ENCODE measurements at places on chromosomes 5 and 9.

GRCh38 chr9:113800276-113800675 lies 75.8 kb upstream of the ZNF618 start:
- no peak for DNase-seq

DNA sequence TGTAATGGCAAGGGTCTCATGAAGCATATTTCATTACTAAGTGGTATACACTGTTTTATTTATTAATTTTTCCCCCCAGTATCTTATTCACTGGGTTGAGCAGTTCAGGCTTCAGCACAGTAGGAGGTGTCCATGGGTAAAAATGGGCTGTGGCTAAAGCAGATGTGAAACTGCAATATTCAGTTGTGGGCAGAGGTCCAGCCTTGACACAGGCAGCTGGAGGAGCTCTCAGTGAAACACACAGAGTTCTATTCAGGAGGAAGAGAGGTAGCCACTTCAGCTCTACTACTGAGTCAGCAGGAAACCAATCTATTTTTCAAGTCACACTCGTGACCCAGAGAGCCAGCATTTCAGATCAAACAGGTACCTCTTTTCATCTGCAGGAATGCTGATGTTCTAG lies 418.3 kb downstream of the CDH10 start:
- no peak for DNase-seq

DNA sequence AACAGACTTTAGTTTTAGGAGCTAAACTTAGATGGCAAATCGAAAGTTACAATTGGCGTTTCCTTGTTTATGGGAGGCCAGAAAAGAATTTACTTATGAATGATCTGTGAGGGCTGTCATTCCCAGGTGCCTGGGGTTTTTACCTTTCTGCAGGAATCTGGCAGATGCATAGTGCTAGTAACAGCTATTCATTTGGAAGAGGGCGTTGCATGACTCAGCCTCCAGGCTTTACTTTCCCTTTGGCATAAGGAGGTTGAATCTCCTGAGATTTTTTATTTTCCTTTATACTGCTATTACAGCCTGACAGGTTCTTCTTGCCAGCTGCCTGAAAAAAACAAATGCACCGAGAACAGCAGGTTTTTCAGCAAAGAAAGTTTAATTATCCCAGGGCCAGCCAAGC lies 30.0 kb downstream of the CARD6 start:
- no peak for DNase-seq

GRCh38 chr5:147101659-147102369 lies 133.0 kb upstream of the STK32A start:
- DNase-seq: no peak

DNA sequence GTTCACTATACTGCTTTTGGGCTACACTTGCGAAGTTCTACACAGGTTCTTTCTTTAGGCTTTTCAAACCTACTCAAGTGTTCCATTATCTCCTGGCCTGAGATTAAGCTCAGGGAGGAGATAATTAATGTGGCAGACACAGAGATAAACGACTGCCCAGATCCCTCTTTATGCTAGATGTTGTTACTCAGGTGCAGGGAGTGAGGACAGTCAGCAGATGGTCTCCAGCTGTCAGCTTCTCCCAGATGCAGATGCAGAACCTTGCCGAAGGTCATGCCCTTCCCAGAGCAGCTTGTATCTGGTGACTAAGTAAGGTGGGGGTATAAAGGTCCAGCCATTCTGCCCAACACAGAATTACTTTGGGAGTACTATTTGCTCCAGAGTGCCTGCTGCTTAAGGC lies 166.2 kb downstream of the ZNF462 start:
- DNase-seq: no peak

GRCh38 chr5:175728885-175729828 lies 71.3 kb downstream of the HRH2 start:
- DNase-seq: no peak

GRCh38 chr5:158623971-158624370 lies 475.7 kb downstream of the EBF1 start:
- no peak for DNase-seq

DNA sequence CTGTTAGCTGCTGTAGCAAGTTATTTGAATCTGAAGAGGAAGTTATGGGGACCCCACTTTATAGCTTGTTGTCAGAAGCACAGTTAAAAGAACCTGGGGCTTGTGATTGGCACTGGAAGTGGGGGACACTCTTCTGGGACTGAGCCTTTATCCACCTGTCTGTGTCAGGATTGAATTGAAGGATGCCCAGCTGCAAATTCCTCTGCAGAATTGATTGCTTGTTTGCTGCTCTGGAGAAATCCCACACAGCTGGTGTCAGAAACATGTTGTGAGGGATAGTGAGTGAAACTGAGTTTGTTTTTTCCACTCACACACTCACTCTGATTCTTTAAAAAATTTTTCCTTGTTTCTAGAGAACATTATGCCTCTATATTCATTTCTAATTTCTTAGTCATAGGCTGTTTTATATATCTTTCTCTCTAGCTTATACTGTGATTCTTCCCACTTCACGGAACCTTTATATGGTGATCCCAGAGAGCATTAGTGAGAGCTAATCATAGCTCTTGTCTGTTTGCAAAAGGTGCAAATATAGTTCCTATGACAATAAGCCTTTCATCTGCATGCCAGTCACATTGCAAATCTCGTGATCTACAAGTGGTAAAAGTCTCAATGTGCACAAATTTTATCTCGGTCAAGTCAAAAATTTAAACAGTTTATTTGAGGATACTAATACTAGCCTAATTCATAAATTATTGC lies 188.5 kb upstream of the EDIL3 start:
- DNase-seq: no peak

DNA sequence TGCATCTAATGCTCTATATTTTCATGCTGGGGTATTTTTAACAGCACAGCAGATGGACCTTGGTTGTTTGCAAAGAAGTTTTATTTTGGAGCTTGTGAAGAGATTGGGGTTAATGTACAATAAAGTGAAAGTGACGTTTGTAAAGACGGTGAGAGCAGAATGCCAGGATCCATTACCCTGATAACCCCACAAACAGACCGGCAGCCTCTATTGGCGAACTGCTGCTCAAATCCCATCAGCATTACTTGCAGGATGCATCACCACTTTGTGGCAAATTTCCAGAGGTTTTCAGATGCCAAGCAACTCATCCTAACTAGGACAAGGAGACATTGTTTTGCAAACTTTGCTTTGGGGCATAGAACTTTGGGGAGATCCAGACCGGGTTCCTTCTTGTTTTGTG lies 383.3 kb upstream of the ZNF462 start:
- no peak for DNase-seq

DNA sequence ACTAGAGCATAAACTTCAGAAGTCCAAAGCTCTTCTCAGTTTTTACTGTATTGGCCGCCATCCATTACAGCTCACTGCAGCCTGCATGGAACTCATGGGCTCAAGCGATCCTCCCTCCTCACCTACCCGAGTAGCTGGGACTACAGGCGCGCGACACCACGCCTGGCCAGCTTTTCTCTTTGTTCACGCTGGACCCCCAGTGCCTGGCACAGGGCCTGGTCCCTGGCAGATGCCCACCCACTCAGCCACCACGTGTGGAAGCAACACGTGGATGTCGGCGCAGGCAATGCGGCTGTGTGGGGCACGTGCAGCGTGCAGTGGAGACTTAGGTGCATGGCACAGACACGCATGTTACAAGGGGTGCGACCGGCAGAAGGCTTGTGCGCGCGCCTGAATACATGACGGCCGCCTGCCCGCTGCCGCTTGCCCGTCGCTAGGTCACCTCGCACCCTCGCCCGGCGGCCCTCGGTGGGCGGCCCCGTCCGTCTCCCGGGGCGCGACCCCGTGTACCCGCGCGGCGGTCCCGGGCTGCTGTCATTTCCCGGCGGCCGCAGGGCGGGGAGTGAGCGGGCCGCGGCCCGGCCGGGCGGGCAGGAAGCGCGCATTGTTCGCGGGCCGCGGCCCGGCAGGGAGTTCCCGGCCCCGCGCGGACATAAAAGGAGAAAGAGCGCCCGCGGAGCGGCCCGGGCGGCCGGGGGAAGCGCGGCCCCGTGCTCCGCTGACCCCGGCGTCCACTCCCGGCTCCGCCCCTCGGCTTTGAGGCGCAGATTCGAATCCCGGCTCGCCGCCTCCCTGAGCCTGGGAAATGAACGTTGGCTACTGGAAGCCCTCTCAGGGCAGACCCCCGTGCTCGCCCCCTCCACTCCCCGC lies 24.1 kb upstream of the PTGS1 start:
- DNase-seq: no peak

DNA sequence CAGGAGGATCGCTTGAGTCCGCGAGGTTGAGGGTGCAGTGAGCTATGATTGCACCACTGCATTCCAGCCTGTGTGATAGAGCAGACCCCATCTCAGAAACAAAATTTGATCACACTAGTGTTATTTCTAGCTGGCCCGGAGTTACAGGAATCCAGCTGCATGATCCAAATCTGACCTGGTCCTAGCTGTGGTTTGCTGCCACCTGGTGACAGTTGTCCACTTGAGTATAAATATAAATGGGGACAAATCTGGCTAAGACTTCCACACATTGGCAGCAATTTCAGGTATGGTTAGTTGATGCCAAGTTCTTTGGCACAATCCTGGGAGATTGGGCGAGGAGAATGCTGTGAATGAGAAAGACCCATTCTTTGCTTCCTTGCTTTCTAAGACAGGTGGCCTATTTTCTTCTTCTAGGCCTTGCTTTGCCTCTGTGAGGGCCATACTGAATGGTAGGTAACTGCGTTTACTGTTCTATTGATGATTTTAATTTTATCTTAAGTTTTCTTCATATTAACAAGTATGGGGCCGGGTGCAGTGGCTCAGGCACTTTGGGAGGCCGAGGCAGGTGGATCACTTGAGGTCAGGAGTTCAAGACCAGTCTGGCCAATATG lies 35.4 kb downstream of the UBE2R2 start:
- DNase-seq: peak; percentile 9

GRCh38 chr9:127096208-127096607 lies 26.2 kb downstream of the ANGPTL2 start:
- no peak for DNase-seq

- peak; percentile 97 for DNase-seq
These were observed 120.9 kb downstream of the WNK2 start for GRCh38 chr9:93304574-93305496.

- DNase-seq: no peak
These were observed 122.2 kb upstream of the EFNA5 start for GRCh38 chr5:107792940-107793339.

- DNase-seq: peak; percentile 18
These were observed 19.1 kb downstream of the TNFSF8 start for GRCh38 chr9:114911167-114911821.

DNA sequence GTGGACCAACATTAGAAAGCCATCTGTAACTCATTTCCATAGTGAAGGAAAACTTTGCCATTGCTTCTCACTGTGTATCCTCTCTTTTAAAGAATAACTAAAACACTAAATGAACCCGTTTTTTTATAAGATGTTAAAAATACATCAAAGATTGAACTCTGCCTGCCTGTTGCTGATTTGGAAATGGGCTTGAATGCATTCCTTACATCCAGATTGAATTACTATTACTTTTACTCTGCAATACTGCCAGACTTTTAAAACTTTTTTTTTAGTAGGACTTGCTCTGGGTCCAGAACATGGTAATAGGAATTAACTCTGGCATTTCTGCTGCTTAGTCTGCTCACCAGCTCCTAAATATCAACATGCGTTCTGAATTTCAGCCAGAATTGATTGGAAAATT lies 176.8 kb upstream of the PAPPA start:
- DNase-seq: no peak

DNA sequence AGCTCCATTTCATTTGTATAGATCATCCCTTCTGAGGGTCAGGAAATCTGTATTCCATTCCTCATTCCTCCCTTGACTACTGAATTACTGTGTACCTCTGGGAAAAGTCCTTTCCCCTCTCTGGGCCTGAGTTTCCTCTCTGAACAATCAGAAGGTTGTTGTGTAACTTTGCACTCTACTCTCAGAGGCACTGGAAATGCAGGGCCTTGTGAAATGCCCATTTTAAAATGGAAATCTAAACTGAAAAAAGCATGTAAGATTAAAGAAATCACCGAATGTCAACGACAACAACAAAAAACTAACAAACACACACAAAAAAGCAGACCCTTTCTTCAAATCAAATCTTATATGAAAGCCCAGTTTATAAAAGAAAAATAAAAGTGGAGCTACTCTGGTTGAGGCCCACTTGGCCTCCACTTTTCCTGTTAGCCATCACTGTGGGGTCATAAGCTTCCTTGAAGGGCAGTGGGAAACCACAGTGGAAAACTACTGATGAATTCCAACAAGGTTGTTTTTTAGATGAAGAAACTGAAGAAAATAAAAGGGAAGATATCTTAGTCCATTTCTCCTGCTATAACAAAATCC lies 21.6 kb upstream of the GRPEL2 start:
- no peak for DNase-seq

GRCh38 chr5:132224716-132225115 lies 2.9 kb downstream of the P4HA2 start:
- no peak for DNase-seq

DNA sequence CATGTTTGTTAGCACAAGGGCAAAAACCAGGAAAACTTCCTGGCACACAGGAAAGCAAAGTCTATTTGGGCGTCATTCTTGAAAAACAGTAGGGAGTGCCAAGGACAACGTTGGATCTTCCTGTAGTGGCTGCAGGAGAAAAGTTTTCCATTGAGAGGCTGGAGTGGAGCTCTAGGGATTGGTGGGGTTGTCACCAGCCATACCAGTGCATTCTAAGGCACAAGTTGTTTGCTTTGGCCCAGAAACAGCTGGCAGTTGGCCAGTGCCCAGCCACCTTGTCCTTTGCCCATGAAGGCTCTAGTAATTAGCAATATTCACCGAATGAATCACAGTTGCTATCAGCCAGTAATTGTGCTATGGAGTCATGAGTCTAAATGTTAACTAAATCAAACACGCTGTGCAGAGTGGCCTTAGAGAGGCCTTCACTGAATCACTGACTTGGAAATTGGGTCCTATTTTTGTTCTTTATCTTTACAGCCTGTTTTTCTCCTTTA lies 26.4 kb downstream of the TNFSF15 start:
- no peak for DNase-seq

- no peak for DNase-seq
These were observed 56.7 kb downstream of the MAPKAP1 start for GRCh38 chr9:125650271-125650737.

- DNase-seq: no peak
These were observed 48.8 kb downstream of the SLC6A7 start for GRCh38 chr5:150238646-150239045.

- DNase-seq: no peak
These were observed 26.7 kb downstream of the NDUFS6 start for GRCh38 chr5:1827886-1828397.

- DNase-seq: no peak
These were observed 680.8 kb upstream of the SEMA6A start for GRCh38 chr5:117255211-117256027.

- DNase-seq: no peak
These were observed 68.8 kb downstream of the ANKRD55 start for GRCh38 chr5:56164376-56164775.

- no peak for DNase-seq
These were observed 36.2 kb upstream of the CKS2 start for GRCh38 chr9:89274838-89275237.

DNA sequence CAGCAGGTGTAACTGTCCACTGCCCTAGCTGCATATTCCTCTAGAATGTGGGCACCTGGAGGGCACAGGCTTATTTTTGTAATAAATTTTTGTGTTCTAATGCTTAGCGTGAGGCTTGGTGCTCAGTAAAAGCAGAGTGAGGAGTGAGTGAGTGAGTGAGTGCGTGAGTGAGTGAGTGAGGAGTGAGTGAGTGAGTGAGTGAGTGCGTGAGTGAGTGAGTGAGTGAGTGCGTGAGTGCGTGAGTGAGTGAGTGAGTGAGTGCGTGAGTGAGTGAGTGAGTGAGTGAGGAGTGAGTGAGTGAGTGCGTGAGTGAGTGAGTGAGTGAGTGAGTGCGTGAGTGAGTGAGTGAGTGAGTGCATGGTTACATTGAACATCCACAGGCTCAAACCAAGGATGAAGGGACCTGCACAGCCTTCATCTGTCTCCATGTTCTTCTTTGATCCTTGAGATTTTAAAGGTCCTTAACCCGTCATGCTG lies 371.5 kb downstream of the MED10 start:
- no peak for DNase-seq

GRCh38 chr9:35828716-35829083 lies at the start of gene FAM221B:
Gene FAM221B (minus strand): TSS chr9:35828732. CDS start chr9:35826161, 2,571 bp downstream.
- no peak for DNase-seq
